ENCODE measurements at places on chromosomes 7 and 10. TPM values are rescaled to one million over a fixed set of nuclear protein-coding genes. Genes with fewer than 3 reads are reported as not detected.

The LRRN3 gene
- 82.3 TPM for total RNA-seq

The SPOCK2 gene
- 51.9 TPM for total RNA-seq

The EPDR1 gene
- total RNA-seq: 0.93 TPM

- no peak overlapping the region for H3K27ac ChIP-seq
- H3K4me3 ChIP-seq: no peak overlapping the region
- no peaks in the 10 kb centered on the region for H3K4me1 ChIP-seq
- peaks cover 3% of the 10 kb centered on the region for H3K27me3 ChIP-seq
- H3K36me3 ChIP-seq: no peaks in the 10 kb centered on the region
These were observed 235.1 kb upstream of the CELF2 start for GRCh38 chr10:10782603-10783002.

DNA sequence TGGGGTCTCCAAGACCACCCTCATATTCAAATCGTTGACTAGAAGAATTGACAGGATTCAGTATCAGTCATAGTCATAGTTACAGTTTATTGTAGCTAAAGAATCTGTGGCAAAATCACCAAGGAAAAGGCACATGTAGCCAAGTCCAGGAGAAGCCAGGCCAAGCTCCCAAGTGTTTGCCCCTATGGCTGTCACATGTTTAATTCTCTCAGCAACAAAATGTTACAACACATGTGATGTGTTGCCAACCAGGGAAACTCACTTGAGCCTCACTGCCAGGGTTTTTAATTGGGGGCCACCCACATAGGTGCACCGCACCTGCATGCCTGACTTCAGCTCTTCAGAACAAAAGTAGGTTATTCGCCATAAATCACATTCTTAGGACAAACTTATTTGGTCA, 1030.9 kb upstream of the CELF2 start:
- H3K4me3 ChIP-seq: no peak overlapping the region
- DNase-seq: no peak
- no peaks in the 10 kb centered on the region for H3K4me1 ChIP-seq
- no peaks in the 10 kb centered on the region for H3K36me3 ChIP-seq
- no peaks in the 10 kb centered on the region for H3K27me3 ChIP-seq

DNA sequence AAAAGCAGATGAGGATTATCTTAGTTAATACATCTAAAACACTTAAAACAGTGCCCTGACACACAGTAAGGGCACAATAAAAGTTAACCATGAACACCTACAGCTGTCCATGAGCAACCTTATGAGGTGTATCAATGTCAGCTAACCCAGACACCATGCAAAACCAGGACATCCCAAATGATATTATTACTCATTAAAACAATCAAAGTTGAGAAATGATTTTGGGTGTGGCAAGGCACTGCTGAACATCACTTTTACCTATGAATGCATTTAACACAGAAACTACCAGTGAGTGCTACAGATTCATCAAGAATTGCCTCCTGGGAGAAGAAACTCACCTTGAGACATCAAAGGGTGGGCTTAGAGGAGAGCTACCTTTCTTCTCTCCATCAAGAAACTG, 18.3 kb downstream of the IRF5 start:
- no peaks in the 10 kb centered on the region for H3K27me3 ChIP-seq
- H3K4me1 ChIP-seq: peaks cover 1% of the 10 kb centered on the region
- no peak for DNase-seq

The RBP4 gene
- not detected for total RNA-seq

DNA sequence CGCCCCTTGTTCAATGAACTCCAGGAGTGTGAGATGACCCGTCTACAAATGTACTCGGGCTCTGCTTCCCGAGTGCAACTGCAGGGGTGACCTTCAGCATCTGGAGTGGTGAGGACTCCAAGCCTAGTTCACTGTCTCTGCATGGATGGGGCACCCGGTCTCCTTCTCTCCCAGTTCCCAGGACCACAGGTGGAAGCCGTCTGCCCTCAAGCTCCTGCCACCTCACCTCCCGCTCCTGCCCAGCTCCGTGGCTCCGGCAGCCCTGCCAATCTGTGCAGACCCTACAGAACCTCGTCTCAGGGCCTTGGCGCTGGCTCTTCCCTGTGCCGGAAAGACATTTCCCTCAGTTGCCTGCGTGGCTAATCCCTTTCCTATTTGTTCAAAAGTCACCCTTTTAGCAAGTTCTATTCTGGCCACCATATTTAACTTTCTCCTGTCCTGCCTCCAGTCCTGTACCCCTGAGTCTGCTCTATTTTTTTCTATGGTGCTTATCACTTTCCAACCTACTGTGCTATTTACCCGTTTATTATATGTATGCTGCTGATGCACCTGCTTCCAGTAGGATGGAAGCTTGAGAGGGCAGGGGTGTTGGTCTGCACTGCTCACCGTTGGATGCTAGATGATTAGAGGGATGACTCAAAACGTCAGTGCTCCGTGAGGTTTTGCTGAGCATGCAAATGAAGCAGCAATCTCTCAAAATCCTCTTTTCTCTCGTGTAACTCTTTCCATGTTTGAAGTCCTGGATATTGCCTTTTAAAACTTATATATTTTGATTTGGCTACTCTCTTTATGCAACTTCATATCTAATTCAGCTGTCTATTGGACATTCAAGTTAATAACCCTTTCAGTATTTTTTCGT, 641.4 kb downstream of the ACTR3B start:
- DNase-seq: no peak
- no peaks in the 10 kb centered on the region for H3K4me1 ChIP-seq
- no peak overlapping the region for H3K4me3 ChIP-seq
- H3K27me3 ChIP-seq: no peaks in the 10 kb centered on the region

DNA sequence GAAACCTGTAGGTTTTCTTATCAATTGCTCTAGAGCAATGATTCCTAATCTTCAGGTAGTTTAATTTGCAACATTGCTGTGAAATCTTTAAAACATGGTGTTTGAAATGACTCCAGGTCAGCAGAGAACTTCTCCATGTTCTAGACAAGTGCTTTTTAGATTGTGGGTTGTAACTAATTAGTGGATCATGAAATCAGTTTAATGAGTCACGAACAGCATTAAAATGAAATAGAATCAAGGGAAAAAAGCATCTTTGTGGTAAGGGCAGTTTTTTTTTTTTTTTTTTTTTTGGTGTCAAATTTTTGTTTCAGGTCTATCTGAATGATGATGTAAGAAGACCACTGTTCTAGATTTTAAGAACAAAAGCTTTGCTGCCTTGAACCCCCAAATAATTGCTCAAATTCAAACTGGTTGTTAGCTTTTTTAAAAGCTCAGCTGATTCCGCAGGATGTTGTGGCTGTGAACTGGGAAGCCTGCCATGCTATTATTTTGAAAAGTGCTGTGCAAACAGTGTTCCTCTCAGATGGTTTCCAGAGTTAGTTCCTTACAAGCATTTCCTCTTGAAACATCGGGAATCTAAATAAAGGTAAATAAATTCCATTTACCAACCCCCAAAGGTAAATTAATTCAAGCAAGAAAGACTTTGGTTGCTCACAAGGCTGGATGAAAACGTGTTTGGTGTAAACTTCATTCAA, 13.1 kb upstream of the PDK4 start:
- H3K4me3 ChIP-seq: no peak overlapping the region
- no peaks in the 10 kb centered on the region for H3K36me3 ChIP-seq
- H3K27ac ChIP-seq: no peak overlapping the region
- H3K4me1 ChIP-seq: no peaks in the 10 kb centered on the region
- H3K27me3 ChIP-seq: no peaks in the 10 kb centered on the region

DNA sequence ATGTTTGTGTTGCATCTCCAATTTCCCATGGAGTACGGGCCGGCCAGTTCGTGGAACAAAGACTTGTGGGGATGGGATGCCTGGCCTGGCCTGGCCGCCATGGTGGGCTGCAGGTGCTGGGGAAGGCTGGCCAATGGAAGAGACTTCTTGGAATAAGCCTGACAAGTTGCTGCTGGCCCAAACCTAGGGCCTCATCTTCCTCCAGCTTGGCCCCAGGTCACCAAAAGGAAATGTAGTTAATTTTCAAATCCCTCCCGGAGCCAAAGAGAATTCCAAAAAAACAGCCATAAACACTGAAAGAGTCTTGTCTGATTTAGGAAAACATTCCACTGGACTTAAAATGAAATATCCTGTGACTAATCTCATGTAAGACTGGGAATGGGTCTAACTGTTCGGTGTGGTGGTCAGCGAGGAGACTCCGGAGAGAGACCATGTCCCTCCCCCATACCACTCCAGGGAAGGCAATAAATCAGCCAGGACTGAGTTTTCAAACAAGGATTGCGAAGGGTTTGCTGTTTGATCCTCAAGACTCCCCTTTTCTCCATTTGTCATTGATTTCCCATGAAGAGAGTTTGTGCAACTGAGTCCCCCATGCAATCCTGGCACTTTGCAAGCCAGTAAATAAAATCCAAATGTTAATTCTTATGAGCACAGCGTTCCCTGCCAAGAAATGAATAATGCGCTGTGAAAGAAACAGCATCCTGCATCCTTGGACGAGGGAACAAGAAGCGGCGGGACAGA, 128.7 kb upstream of the HABP2 start:
- H3K27ac ChIP-seq: no peak overlapping the region
- peaks cover 19% of the 10 kb centered on the region for H3K27me3 ChIP-seq
- no peak for DNase-seq
- H3K36me3 ChIP-seq: no peaks in the 10 kb centered on the region

DNA sequence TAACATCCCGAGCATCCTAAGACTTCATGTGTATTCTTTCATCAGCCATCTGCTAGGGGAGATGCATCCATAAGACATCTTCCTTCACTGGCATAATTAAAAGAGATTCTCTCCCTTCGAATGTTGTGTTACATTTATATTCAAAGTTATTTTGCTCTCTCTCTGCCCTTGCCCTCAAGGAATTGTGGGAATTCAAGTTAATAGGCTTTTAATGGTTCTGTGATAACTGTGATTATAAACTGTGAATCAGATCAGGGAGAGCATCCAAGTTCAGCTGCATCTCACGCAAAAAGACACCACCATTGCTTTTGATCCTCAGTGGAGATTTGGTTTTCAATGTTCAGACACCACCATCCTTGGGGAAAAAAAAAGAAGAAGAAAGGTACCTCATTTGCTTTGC, 9.2 kb upstream of the TEX36 start:
- peaks cover 3% of the 10 kb centered on the region for H3K27me3 ChIP-seq
- no peak overlapping the region for H3K4me3 ChIP-seq
- no peak overlapping the region for H3K27ac ChIP-seq

DNA sequence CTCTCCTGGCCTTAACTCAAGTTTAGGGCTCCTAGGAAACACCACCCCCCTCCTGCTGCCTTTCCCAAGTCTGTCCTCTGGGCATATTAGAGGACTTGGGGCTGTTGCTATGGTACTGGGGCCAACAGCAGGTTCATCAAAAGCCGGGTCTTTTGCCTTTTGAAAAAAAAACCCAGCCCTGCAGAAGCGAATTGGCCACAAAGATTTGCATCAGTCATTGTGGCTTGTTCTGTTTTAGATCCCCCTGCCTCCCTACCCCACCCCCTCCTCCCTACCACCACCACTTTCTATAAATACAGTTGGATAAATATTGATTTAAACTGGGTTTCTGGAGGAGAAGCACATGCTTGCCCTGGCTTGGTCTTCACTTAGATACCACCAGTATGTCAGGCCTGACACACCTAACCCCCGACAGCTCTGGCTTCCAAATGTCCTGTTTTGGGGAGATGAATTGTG, 7.0 kb downstream of the MXI1 start:
- no peak for DNase-seq
- H3K27ac ChIP-seq: no peak overlapping the region
- peaks cover 70% of the 10 kb centered on the region for H3K4me1 ChIP-seq
- H3K4me3 ChIP-seq: no peak overlapping the region
- H3K36me3 ChIP-seq: peaks cover 6% of the 10 kb centered on the region
- peaks cover 3% of the 10 kb centered on the region for H3K27me3 ChIP-seq

- no peak for DNase-seq
- no peak overlapping the region for H3K27ac ChIP-seq
- peak overlapping the region; percentile 51 for H3K4me3 ChIP-seq
These were observed 660 bp upstream of the HHEX start for GRCh38 chr10:92688927-92689662.

GRCh38 chr10:71262027-71262426, 49.7 kb downstream of the UNC5B start:
- H3K27me3 ChIP-seq: no peaks in the 10 kb centered on the region
- no peak overlapping the region for H3K4me3 ChIP-seq

- DNase-seq: no peak
- no peak overlapping the region for H3K4me3 ChIP-seq
- H3K27me3 ChIP-seq: no peaks in the 10 kb centered on the region
- H3K4me1 ChIP-seq: peaks cover 7% of the 10 kb centered on the region
These were observed 73.9 kb upstream of the PDGFA start for GRCh38 chr7:593324-594115.

The ARMC3 gene
- total RNA-seq: not detected

DNA sequence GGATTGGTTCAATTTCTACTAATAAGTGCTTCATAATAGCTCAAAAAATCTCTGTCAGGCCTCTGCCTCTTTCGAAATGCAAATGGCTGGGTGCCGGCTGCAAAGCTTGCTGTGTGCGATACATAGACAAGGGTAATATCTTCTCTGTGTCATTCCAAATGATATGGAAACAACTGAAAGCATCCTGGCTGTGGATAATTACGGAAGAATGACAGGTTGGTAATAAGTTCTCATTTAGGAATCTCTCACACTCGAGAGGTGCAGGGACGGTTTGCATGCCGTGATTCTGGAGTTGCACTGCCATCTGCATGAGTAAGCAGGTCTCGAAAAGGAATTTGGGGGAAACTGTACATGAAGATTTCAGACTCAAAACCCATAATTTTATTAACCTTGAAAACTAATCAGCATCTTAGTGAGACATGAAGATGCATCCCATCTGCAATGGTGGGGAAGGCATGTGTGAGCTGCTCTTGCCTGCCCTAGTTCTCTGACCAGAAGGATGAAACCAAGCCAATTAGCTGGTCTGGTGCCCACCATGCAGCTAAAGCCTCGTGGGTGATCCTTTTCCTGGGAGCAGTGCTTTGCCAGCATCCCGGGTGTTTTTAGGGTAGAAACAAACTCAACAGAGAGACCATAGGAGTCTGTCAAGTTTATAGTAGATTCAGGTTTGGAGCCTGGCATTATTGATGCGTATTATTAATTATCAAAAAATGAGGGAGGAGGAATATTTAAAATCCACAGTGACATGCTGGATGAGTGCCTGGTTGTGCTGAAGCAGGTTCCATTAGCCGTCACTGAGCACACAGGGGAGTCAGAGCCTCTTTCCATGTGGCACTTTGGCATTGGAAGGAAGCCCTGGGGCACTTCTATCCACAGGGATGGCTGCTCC, 503.6 kb upstream of the MGMT start:
- no peak for DNase-seq
- no peak overlapping the region for H3K27ac ChIP-seq
- H3K4me1 ChIP-seq: no peaks in the 10 kb centered on the region
- no peaks in the 10 kb centered on the region for H3K27me3 ChIP-seq
